ENCODE measurements at places on chromosomes 3 and 15.

DNA sequence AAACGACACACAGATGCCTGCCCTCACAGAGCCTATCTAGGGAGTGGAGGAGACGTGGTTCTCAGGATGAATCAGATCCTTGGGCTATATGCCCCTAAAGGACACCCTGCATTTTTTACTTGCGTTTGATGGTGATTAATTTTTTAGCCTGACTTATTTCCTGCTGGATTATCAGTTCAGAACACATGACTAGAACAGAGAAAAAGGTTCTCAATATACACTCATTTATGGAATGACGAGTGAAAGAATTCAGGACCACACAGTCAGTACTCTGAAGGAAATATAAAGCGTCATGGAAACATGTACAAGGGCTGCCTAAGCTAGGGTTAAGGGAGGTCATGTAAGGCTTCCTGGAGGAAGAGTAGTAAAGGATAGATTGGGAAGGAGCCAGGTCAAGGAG is 121.8 kb downstream of the SSR3 start:
- DNase-seq, result no peak

GRCh38 chr3:72591522-72592421 is 256.5 kb downstream of the SHQ1 start:
- peak; percentile 38 for DNase-seq

DNA sequence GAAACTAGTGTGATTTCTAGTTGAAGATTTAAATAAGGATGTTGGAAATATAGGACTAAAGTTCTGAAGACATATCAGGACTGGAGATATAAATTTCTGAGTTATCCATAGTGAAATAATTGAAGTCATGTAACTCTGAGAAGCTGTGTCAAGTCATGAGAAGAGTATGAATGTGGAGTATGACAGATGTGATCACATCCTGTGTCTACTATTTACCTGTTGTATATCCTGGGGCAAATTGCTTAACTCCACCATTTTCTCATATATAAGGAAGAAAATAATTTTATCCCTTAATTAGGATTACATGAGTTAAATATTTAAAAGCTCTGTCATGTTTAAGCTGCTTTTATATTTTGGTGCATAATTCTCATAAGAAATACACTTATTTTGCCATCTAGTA is 350.3 kb downstream of the ZBTB20 start:
- no peak for DNase-seq

DNA sequence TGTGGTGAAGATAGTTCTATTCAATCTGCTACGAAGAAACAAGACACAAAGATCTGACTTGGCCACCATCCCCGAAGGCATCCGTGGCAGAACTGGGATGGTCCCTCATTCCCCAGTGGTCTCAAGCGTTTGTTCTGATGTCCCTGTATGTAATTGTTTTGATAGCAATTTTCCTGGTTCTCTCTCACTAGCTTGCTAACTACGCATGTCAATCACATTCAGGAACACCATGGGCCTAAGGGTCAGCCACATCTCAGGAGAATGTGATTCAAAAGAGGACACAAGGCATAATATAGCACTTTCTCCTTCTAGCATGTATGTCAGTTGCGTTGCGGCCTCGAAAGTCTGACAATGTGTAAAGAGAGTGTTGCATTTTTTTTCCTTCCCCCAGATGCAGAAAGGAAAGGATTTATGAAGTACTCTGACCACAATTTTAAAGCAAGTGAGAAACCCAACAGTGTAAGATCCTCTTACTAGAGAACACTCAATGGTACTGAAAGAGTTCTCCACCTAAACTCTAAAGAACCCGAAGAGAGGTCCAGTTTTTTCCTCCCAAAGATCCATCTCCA is 32.0 kb upstream of the TCF12 start:
- DNase-seq, result no peak

GRCh38 chr3:17558565-17558964 is 183.9 kb downstream of the TBC1D5 start:
- no peak for DNase-seq
